Activated T-cell treated with anti-CD3 and anti-CD28 coated beads for 48 hours (primary cell): ENCODE measurements at places on chromosomes 2 and 18.
A peak's percentile ranks its signal among the peaks of the same experiment; 100 is the strongest.

DNA sequence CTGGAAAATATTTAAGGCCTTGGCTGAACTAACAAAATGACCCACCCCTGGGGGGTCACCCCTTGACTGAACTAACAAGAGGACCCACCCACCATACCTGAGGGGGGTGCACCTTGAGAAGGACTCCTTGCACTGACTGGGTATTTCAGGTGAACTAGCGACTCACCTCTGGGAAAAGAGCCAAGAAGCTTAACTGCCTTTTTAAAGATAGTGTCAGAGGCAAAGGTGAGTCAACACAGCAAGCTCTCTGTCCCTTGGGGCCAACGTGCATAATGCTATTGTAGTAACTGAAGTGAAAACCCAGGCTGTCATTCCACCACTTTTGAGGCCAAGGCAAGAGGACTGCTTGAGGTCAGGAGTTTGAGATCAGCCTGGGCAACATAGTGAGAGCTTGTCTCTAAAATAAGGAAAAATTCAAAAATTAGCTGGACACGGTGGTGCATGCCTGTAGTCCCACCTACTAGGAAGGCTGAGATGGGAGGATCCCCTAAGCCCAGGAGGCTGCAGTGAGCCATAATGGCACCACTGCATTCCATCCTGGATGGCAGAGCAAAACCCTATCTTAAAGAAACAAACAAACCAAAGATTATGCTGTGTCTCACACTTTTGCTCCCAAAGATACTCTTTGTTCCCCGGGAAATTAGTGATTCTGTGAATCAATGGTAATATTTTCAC, 36.4 kb upstream of the ZCCHC2 start:
- peak; percentile 21 for DNase-seq

DNA sequence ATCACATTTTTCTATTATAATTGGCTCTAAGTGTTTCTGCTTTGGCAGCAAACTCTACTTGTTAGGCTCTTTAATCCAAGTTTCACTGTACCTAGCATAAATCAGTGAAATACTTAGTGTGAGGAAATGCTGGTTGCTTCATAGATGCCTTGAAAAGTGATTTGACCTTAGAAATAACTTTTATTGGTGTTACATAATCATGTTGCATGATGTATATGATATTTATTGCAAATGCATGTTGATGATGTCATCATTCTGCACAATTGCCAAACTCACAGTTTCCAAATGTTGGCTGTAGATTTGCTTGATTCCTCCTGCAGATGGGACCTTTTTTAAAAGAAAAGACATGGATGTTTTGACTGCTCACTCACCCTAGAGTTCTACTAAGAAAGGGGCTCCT, 137.6 kb upstream of the BCL2L11 start:
- DNase-seq: no peak

- no peak for DNase-seq
Measured at GRCh38 chr18:41594582-41594981, 360.5 kb upstream of the PIK3C3 start.

- no peak for DNase-seq
Measured at GRCh38 chr2:196233021-196233804, 61.8 kb upstream of the STK17B start.

DNA sequence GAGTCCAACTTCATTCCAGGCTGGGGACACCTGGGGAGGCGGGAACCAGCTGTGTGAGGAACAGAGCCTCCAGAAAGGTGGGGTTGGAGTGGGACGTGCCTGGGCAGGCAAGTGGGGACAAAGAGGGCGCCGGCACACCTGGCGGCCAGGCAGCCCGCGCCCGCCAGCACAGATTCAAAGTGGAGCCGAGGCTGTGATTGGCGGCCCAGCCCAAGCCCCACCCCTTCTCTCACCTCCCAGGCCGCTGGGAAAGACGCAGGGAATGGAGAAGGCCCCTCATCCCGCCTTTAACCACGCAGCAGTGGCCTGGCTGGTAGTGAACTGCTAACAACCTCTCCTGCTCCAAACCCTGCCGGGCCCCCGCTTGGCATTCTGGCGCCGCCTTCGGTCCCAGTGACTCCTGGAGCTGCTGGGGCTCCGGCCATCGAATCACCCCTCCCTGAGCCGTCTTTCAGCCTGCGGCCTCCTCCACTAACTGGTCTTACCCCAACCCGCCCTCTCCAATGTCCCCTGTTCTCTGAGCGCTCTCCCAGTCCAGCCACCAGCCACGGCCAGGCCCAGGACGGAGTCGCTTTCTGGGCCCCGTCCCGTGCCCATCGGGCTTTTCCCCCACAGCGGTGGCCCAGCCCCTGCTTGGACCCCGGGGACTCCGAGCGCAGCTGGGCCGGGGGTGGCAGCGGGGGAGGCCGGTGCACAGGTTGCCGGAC, 27.9 kb upstream of the PTMA start:
- DNase-seq: no peak

DNA sequence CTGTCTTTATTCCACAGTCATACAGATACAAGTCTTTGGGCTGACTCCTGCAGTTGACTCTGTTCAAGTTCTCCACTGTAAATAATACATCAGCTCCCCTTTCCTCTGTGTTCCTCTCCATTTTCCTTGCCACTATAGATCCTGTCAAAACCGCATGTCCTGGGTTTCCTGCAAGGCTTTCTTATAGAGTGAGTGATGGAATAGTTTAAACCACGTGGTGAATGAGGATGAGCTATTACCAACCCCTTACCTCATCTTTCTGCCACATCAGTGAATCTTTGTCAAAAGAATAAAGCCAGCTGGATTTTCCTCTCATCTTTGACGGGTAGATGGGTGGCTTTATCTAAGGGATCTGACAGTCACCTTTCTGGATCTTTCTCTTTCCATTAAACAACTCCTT, 3.9 kb upstream of the GALNT14 start:
- no peak for DNase-seq

- DNase-seq: no peak
Measured at GRCh38 chr2:216031960-216032689, 18.8 kb upstream of the MREG start.

DNA sequence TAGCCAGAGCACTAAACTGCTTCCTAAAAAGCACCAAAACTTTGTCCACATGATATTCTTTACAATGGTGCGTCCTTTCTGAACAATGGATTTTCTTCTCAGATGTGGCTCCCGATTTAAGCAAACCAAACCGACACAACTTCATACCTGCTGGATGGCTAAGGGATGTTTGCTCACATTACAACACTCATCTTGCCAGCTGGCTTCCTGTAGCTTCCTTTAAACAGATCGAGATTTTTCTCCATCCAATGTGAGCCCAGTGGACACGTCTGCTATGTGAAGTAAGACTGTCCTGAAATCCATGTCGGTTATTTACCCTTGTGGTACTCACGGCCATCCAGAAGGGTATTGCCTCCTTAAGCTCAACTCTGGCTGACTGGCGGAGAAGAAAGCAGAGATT, 126.5 kb downstream of the MAPK4 start:
- no peak for DNase-seq

GRCh38 chr2:204289066-204289465, 256.2 kb upstream of the PARD3B start:
- no peak for DNase-seq

DNA sequence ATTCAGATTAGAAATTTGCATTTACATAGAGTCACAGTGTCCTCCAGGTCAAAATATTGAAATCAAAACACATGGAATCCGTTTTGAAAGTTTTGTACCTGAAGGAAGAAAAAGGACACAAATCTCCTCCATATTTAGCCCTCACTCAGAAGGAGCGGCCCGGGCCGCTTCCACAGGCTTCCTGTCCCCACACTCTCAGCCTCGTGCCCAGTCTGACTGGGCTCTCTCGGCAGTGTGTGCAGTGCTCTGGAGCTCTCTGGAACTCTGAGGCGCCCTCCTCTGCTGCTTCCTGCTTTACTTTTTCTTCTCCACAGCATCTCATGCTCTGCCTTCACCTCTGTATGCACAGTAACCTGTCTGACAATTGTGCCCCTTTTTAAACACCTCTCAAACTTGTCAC, 22.2 kb upstream of the ZFP36L2 start:
- DNase-seq: no peak

- DNase-seq: no peak
Measured at GRCh38 chr18:48254077-48254602, 155.0 kb downstream of the ZBTB7C start.

- no peak for DNase-seq
Measured at GRCh38 chr2:159637988-159638501, 21.7 kb upstream of the BAZ2B start.

DNA sequence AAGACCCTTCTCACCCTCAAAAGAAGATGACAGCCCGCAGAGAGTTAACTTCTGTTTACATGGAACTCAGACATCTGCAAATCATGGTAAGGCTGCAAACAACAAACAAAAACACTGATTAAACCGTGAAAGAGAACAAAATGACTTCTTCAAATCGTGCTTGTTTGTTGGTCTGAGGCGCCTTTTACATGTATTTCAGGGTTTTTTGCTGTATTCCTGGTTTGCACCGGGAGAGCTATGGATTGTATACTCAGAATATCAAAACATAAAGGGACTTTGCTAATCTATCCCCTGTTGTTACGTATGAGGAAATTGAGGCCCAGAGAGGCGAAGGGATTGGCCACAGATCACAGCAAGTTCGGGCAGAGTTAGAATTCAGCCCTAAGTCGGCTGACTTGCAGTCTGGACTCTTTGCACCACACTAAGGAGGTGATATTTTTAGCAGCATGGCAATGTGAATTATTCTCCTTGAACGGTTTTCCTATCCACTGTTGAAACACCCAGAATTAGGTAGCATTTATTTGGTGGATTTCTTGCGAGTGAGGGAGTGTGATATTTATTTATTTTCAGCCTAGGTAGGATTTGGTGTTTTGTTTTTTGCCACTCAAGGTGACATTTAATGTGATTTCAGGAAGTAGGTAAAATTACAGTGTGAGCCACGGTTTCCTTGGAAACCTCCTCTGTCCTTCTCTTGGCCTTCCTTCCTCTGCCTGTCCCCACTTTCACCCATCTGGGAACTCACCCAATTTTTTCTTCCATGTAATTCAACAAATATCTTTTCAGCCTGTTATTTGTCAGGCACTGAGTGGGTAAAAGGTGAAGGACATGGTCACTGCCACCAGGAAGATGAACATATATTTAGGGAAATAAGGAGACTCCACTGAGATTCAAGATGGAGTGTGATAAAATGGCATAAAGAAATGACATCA, 980 bp upstream of the PDE6D start:
- DNase-seq: no peak

GRCh38 chr2:21646345-21646744, 522.6 kb downstream of the TDRD15 start:
- DNase-seq: no peak

- no peak for DNase-seq
Measured at GRCh38 chr2:46202987-46203386, 94.2 kb upstream of the EPAS1 start.

- DNase-seq: peak; percentile 60
Measured at GRCh38 chr18:12911025-12911928, 27.2 kb upstream of the PTPN2 start.
